ENCODE measurements at places on chromosomes 5 and 9.

DNA sequence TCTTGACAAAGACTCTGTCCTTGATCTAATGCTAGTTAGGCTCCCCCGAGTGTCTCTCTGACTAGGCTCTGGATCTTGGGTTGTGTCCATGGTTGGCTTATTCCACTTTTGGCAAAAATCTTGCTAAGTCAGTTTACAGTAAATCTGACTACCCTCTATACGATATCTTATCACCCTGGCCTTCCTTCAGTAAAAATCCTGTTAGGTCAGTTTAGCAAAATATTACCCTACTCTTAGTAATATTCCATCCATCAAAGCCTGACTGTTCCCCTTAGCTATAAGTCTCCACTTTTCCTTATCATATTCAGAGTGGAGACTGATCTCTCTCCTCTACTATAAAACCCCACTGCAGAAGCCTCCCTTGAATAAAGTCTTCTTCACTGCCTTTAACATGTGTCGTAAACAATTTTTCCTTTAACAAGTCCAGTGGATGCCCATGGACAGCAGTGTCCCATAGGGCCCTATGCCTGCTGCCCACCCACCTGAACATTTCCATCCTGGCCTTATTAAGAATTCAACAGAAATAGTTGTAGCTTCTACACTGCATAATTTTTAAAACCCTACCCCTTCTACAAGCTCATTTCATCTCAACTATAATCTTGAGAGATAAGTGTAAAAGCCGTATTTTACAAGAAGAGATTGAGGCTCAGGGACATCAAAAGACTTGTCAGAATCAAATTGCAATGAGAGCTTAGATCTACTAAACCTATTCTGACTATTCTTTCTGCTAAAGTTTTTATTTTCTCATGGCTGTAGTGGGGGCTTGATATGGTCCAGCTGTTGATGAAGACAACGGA is 22.3 kb downstream of the MINAR2 start:
- no peaks in the 10 kb centered on the region for H3K27me3 ChIP-seq
- no peaks in the 10 kb centered on the region for H3K4me1 ChIP-seq
- no peak for DNase-seq
- H3K36me3 ChIP-seq: no peaks in the 10 kb centered on the region

GRCh38 chr5:75031366-75031765 is 21.0 kb downstream of the GCNT4 start:
- no peaks in the 10 kb centered on the region for H3K4me1 ChIP-seq
- no peak overlapping the region for H3K27ac ChIP-seq
- no peak for DNase-seq
- H3K4me3 ChIP-seq: no peak overlapping the region
- H3K36me3 ChIP-seq: no peaks in the 10 kb centered on the region
- no peaks in the 10 kb centered on the region for H3K27me3 ChIP-seq

DNA sequence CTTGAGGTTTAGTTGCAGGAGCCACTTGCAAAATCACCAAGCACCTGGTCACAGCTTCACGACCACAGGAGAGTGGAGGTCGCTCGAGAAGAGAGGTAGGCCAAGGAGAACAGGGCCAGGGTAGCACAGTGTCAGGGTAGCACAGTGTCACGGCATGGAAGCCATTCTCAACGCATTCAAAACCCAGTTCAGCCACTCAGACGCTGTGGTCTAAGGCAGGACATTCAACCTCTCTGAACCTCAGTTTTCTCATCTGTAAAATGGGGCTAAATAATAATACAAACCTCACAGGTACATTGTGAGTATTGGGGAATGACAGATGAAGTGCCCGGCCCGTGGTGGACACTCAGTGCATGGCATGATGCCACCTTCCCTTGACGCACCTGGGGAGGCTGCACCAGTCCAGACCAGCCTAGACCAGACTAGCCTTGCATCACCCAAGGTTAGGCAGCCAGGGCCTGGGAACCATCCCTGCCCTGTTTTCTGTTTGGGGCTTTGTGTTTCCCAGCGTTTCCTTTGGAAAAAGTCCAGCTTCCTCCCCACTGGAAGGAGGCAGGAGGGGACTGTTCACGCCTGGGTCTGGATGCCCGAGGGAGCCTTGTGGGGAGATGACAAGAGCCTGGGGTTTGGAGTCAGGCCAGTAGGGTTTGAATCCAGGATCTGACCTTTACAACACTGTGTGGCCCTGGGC is 7.8 kb upstream of the LMX1B start:
- peaks cover 25% of the 10 kb centered on the region for H3K27me3 ChIP-seq
- no peaks in the 10 kb centered on the region for H3K36me3 ChIP-seq
- no peak overlapping the region for H3K4me3 ChIP-seq
- no peak overlapping the region for H3K27ac ChIP-seq
- 0 out of 2 replicates have a peak, but pooled peaks cover 7% of the 10 kb centered on the region for H3K4me1 ChIP-seq

GRCh38 chr5:143275512-143276363 is 127.7 kb downstream of the NR3C1 start:
- H3K4me1 ChIP-seq: 0 out of 2 replicates have a peak, but pooled peaks cover 7% of the 10 kb centered on the region
- H3K27ac ChIP-seq: no peak overlapping the region
- H3K27me3 ChIP-seq: no peaks in the 10 kb centered on the region
- no peak overlapping the region for H3K4me3 ChIP-seq
- no peak for DNase-seq
- H3K36me3 ChIP-seq: 0 out of 2 replicates have a peak, but pooled peaks cover 2% of the 10 kb centered on the region

GRCh38 chr5:152527358-152528052 is 122.4 kb upstream of the NMUR2 start:
- H3K4me1 ChIP-seq: peaks cover 12% of the 10 kb centered on the region
- DNase-seq: peak; percentile 58
- H3K36me3 ChIP-seq: no peaks in the 10 kb centered on the region
- H3K4me3 ChIP-seq: peak overlapping the region; percentile 10
- peak overlapping the region; percentile 11 for H3K27ac ChIP-seq

DNA sequence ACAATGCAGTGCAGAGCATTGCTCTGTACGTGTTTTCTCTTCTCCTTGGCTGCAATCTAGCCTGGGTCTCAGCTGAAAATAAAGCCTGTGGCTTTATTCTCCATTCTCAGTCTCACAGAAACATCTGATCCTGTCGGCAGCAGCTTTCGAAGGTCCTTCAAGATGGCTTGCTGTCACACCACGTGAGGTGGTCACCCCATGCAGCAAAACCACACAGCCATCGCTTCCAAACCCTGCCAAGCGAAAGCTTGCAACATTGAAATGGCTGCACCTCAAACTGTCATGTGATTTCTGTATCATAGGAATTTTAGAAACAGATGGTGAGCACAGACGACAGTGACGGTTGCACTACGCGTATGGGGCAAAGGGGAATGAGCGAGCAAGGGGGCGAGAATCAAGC is 98.5 kb upstream of the SMARCA2 start:
- H3K4me1 ChIP-seq: peaks cover 30% of the 10 kb centered on the region
- no peaks in the 10 kb centered on the region for H3K27me3 ChIP-seq
- DNase-seq: no peak
- no peak overlapping the region for H3K4me3 ChIP-seq

- peaks cover 23% of the 10 kb centered on the region for H3K4me1 ChIP-seq
- H3K36me3 ChIP-seq: no peaks in the 10 kb centered on the region
- H3K27ac ChIP-seq: no peak overlapping the region
- DNase-seq: no peak
- no peak overlapping the region for H3K4me3 ChIP-seq
These were observed 8.0 kb downstream of the LRRC26 start for GRCh38 chr9:137161558-137162486.

GRCh38 chr5:124580512-124580911 is 165.9 kb downstream of the ZNF608 start:
- H3K4me1 ChIP-seq: peaks cover 39% of the 10 kb centered on the region
- no peaks in the 10 kb centered on the region for H3K27me3 ChIP-seq
- no peak overlapping the region for H3K27ac ChIP-seq
- H3K4me3 ChIP-seq: no peak overlapping the region
- H3K36me3 ChIP-seq: no peaks in the 10 kb centered on the region

- no peak overlapping the region for H3K4me3 ChIP-seq
- H3K27me3 ChIP-seq: no peaks in the 10 kb centered on the region
- H3K27ac ChIP-seq: no peak overlapping the region
- H3K4me1 ChIP-seq: no peaks in the 10 kb centered on the region
These were observed 29.0 kb downstream of the RGS3 start for GRCh38 chr9:113492343-113493202.

GRCh38 chr5:179802950-179803562 is 3.6 kb downstream of the MGAT4B start:
- H3K4me3 ChIP-seq: no peak overlapping the region
- peaks cover 6% of the 10 kb centered on the region for H3K36me3 ChIP-seq
- no peak for DNase-seq
- no peaks in the 10 kb centered on the region for H3K27me3 ChIP-seq

- no peaks in the 10 kb centered on the region for H3K36me3 ChIP-seq
- no peak overlapping the region for H3K27ac ChIP-seq
- H3K4me1 ChIP-seq: no peaks in the 10 kb centered on the region
- H3K27me3 ChIP-seq: no peaks in the 10 kb centered on the region
- no peak overlapping the region for H3K4me3 ChIP-seq
- no peak for DNase-seq
These were observed 668.4 kb upstream of the CDH9 start for GRCh38 chr5:27706832-27707231.

DNA sequence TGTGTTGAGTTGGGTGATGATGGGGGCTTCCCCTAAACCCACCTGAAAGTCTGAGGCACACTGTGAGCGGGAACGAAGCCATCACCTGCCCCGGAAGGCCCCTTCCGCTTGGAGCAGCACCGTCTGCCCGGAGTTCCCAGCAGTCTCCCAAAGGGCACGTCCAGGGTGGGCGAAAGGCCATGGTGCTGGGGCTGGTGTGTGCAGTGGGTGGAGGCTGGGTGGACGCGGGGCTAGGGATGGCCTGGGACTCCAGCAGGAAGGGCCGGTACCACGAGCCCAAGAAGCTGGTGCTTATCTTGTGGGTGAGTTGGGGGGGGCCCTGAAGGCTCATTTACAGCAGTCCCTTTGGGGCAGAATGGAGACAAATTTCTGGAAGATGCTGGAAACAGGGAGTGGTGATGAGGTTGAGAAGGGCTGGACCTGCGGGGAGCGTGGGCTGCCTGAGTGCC is 4.6 kb downstream of the FLT4 start:
- DNase-seq: no peak
- peaks cover 74% of the 10 kb centered on the region for H3K27me3 ChIP-seq
- no peak overlapping the region for H3K4me3 ChIP-seq
- no peaks in the 10 kb centered on the region for H3K36me3 ChIP-seq

- H3K36me3 ChIP-seq: no peaks in the 10 kb centered on the region
- no peak for DNase-seq
- H3K4me3 ChIP-seq: no peak overlapping the region
- no peaks in the 10 kb centered on the region for H3K27me3 ChIP-seq
- H3K4me1 ChIP-seq: peaks cover 34% of the 10 kb centered on the region
These were observed 1.4 kb upstream of the SNAPC4 start for GRCh38 chr9:136401173-136401922.

GRCh38 chr5:72324189-72324825 is 4.1 kb downstream of the PTCD2 start:
- DNase-seq: no peak
- H3K4me1 ChIP-seq: no peaks in the 10 kb centered on the region
- H3K4me3 ChIP-seq: no peak overlapping the region
- no peaks in the 10 kb centered on the region for H3K27me3 ChIP-seq
- no peak overlapping the region for H3K27ac ChIP-seq
- no peaks in the 10 kb centered on the region for H3K36me3 ChIP-seq

- no peak overlapping the region for H3K27ac ChIP-seq
- H3K36me3 ChIP-seq: peaks cover 16% of the 10 kb centered on the region
- no peak for DNase-seq
- no peaks in the 10 kb centered on the region for H3K27me3 ChIP-seq
- no peaks in the 10 kb centered on the region for H3K4me1 ChIP-seq
These were observed 46.3 kb downstream of the NNT start for GRCh38 chr5:43649256-43649655.

GRCh38 chr5:73883646-73884045 is 257.6 kb downstream of the ARHGEF28 start:
- no peak overlapping the region for H3K4me3 ChIP-seq
- H3K36me3 ChIP-seq: no peaks in the 10 kb centered on the region
- DNase-seq: no peak
- no peaks in the 10 kb centered on the region for H3K27me3 ChIP-seq
- H3K27ac ChIP-seq: no peak overlapping the region

- no peak overlapping the region for H3K4me3 ChIP-seq
- no peaks in the 10 kb centered on the region for H3K36me3 ChIP-seq
- no peak overlapping the region for H3K27ac ChIP-seq
- no peaks in the 10 kb centered on the region for H3K27me3 ChIP-seq
- H3K4me1 ChIP-seq: no peaks in the 10 kb centered on the region
- no peak for DNase-seq
These were observed 295.6 kb downstream of the IRX2 start for GRCh38 chr5:2455878-2456277.

DNA sequence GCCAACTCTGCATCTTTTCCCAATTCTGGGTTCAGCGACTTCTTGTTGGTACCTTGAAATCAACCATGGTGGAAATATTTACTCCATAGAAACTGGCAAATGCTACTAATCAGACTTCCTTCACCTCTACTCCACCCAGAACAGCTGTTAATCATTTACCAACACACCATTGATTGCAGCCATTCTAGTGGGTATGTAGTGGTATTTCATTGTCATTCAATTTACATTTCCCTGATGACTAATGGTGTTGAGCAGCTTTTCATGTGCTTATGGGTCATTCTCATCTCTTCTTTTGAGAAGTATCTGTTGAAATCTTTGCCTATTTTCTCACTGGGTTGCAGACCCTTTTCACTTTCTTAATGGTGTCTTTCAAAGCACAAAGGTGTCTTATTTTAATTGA is 122.4 kb upstream of the MSX2 start:
- no peaks in the 10 kb centered on the region for H3K36me3 ChIP-seq
- no peak overlapping the region for H3K27ac ChIP-seq

DNA sequence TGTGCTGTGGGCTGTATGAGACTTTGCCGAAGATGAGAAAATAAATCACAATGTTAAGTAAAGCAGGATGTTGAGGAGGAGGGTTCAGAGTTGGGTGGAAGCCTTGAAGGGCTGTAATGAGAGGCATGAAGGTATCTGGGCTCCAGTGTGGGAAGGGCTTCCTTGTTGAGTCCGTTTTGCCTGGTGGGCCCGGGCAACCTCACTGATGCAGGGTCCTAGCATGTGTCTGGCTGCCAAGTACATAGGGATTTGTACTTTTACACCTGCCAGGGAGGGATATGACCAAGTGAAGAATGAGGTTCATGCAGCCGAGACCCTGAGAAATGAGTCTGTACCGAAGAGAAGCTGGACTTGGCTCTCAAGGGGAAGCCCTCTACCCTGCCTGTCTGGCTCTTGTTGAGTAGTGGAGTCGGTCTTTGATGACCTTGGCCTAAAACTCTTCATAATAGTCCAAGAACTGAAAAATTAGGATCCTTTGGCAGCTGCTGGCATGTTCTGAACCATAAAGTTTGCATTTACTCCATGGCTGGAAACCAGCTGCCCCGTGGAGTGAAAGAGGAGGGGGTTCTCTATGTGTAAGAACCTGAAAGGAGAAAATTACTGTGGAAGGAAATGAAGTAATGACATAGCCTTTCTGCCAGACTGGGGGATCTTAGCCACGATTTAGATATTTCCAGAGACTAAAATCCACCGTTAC is 59.0 kb upstream of the DPYSL3 start:
- no peak for DNase-seq
- no peaks in the 10 kb centered on the region for H3K36me3 ChIP-seq
- no peak overlapping the region for H3K4me3 ChIP-seq
- no peak overlapping the region for H3K27ac ChIP-seq
- no peaks in the 10 kb centered on the region for H3K27me3 ChIP-seq
- no peaks in the 10 kb centered on the region for H3K4me1 ChIP-seq

DNA sequence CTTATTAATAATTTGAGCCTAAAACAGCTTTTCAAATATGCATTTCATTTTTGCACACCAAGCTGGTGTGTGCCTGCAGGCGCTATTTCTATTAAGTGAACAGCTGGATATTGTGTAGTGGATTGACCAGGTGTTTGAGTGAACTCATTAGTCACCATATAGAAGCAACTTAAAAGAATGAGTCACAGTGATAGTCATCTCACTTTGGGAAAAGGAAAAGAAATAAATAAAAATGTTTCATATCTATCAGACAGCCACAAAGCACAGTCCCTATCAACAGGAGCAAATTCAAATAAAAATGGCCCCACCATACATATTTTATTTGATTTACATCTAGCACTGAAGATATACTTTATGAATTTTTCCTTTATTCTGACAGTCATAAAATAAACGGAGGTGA is 456.5 kb upstream of the CDH9 start:
- no peak overlapping the region for H3K4me3 ChIP-seq
- no peaks in the 10 kb centered on the region for H3K36me3 ChIP-seq
